ENCODE measurements at places on chromosomes 13 and 19. TPM values are rescaled to one million over a fixed set of nuclear protein-coding genes. Genes with fewer than 3 reads are reported as not detected.

LRRC63 gene
- not detected for total RNA-seq

RXFP2 gene
- total RNA-seq: not detected

KANK2 gene
- total RNA-seq: 95.8 TPM

LIN7B gene
- total RNA-seq: 2.8 TPM

ZNF578 gene
- 0.54 TPM for total RNA-seq

PLK5 gene
- total RNA-seq: not detected

CEACAM4 gene
- not detected for total RNA-seq

SPACA6 gene
- total RNA-seq: 4.8 TPM

FREM2 gene
- not detected for total RNA-seq

F10 gene
- total RNA-seq: under 0.01 TPM

ZNF534 gene
- not detected for total RNA-seq

RNF17 gene
- not detected for total RNA-seq

INSR gene
- total RNA-seq: 37.6 TPM

All from dermis lymphatic vessel endothelial cell (primary cell).